ENCODE measurements at places on chromosomes 2 and 18. TPM values are rescaled to one million over a fixed set of nuclear protein-coding genes. Genes with fewer than 3 reads are reported as not detected.
A peak's percentile ranks its signal among the peaks of the same experiment; 100 is the strongest.

GRCh38 chr2:67782443-67782842, 280.4 kb downstream of the C1D start:
- peak; percentile 23 for DNase-seq

DNA sequence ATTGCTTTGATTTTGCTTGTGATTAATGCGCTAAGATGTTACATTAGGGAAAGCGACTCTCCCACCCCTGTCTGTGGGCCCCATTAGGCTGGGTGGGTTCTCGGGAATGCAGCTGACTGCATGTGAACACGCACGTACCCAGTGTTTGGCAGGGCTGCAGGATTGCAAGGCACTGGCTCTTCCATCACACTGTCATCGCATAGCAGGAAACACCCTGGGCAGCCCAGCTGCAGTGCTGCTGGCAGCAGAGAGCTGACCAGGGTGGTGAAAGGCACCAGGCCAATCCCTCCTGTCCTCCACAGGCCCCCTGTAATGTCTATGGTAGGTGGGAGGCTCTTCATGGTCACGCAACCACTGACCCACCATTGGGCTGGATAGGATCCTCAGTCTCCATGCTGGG, 34.4 kb upstream of the FZD7 start:
- no peak for DNase-seq

DNA sequence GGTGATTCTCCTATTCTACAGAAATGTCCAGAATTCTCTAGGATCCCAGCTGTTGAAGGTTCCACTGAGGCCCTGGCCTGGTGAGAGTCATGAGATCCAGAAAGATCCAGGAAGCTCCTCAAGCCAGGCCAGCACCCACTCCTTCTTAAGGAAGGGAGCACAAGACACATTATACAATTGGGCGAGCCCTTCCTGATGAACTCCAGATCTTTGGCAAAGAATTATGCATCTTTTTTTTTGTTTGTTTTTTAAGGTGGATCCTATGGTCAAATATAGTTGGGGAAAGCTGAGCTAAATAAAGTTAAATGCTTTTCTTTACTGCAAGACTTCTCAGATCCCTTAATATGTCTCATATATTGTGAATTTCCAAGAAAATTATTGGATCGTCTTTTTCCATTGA, 37.0 kb upstream of the LOXHD1 start:
- DNase-seq: no peak

DNA sequence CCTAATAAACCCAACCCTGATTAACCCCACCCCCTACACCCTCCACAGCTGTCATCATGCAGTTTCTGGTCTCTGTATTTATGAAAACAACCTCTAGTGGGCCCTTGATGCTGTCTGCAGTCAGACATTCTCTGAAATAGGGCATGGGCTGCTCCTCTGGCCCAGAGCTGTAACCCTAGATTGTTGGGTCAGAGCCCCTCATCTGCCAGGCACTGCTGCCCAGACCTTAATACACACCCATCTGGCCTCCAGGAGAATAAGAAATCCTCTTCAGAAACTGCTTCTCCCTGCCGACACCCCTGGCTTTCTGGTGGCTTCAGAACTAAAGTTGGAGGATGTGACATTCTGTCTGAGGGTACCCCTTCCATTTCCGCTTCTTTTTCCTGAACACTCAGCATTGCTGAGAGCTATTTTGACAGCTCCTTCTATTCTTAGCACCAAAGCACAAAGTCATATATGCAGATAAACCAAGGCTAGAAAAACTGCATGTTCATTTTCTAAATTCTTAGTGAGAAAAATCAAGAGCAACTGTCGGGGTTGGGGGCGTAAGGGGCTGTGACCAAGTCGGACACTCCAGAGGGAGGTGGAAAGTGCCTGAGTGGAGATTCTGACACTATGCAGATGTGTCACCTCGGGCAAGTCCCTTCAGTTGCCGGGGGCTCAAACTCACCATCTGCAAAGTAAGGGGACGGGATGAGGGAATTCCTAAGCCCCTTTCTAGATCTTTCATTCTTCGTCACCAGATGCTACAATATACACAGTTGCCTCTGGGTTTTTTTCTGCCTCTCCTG, 28.7 kb downstream of the SRSF7 start:
- DNase-seq: no peak

GRCh38 chr2:137316075-137316474, 550.7 kb downstream of the THSD7B start:
- DNase-seq: peak; percentile 22

- DNase-seq: no peak
Measured at GRCh38 chr2:141728886-141729285, 401.9 kb downstream of the LRP1B start.

DNA sequence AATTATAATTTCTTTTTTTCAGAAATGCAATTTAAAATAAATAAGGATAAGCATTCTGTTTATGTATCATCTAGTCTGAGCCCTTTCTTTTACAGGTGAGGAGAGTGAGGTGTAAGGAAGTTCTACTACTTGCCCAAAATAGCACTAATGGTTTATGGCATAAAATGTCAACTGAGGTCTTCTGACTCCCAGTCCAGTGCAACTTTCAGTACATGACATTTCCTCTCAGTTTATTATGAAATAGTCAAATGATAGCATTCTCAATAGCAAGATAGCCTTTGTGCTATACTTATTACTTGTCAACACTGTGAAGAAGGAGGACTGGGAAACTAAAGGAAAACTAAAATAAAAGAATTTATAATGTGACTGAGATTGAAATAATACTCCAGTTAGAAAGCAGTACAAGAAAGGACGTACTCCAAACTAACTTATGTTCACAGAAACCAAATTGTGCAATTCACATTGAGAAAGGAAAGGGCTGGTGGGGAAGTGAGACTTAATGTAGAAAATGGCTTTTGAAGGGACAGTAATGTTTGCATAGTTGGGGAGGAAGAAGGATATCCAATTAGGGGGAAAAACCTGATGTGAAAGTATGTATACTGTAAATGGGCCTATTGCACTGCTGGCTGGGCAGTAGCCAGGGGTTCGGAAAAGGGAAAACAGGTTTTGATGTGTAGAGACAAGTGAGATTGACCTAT, 166.7 kb upstream of the ZEB2 start:
- no peak for DNase-seq

GRCh38 chr2:235640926-235641723, 147.3 kb downstream of the AGAP1 start:
- DNase-seq: peak; percentile 93

DNA sequence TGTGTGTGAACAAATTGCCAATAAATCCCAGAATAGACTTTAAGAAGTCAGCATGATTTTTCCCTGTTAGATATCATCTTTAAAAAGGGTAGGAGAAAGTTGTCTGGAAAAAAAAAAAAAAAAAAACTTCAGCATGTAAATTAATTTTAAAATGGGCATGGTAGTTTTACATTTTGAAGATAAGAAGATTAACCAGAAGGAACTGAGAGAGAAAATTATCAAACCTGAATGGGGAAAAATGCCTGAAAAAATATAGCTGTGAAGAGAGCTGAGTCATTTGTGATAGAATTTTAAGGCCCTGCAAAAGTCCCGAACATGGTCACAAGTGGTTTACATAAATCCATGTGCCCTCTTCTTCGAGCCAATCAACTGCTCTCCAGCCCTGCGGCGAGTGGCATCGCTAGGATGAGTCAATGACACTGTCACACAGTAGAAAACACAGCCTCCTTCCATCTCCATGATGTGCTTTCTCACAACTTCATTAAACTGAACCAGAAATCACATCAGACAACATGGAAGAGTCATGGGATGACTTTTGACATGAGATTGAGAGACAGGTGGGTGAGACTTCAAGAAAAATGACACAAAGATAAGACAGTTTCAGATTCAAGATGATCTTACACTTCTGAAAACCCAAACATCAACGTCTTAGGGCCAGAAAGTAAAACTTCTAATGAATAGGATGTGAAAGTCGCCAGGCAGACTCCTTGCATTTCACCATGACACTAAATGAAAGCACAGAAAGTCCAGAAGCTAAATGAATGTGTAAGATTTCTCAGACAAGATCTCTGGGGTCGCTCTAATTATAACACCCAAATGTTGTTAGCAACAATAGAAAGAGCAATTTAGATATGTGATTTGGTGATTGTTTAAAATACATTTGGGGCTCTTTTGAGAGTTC, 273.0 kb upstream of the ID2 start:
- DNase-seq: no peak

DNA sequence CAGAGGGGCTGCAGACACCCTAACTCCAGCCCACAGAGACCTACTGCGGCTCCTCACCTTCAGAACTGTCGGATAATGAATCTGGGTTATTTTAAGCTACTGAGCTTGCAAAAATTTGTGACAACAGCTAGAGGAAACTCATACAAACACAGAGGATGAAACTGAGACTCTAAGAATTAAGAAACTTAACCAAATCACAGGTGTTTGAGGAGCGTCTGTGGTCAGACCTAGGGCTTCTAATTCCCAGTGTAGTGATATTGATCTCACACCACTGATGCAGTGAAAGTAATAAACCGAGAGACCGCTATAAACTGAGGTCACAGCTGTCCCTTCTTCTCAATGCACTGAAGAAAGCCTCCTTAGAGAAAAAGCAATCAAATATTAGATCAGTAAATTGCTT, 110.1 kb downstream of the RGPD3 start:
- DNase-seq: no peak

GRCh38 chr2:233795735-233796171, 17.6 kb downstream of the MROH2A start:
- DNase-seq: no peak

- DNase-seq: peak; percentile 66
Measured at GRCh38 chr2:232292395-232293154, 86.0 kb upstream of the ALPP start.

DNA sequence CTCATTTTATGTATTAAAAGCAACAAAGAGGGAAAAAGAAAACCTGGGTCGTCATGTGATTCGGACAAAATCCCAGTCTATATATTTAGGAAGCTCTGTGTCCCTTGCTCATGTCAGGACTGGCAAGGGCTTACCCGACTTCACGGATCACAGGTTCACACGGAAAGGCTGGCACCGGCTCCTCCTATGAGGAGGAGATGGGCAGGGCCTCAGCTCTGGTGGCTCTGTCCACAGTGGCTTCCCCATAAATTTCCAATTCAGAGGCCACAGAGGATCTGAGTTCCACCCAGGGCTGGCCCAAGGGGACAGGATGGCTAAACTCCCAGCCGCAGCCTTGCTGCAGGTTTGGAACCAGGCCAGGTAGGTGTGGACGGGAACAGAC, 186.8 kb downstream of the BCL2 start:
- DNase-seq: no peak

- no peak for DNase-seq
Measured at GRCh38 chr18:78642296-78642951, 337.2 kb upstream of the SALL3 start.

GRCh38 chr2:233756429-233757081, 3.5 kb upstream of the UGT1A1 start:
- no peak for DNase-seq

DNA sequence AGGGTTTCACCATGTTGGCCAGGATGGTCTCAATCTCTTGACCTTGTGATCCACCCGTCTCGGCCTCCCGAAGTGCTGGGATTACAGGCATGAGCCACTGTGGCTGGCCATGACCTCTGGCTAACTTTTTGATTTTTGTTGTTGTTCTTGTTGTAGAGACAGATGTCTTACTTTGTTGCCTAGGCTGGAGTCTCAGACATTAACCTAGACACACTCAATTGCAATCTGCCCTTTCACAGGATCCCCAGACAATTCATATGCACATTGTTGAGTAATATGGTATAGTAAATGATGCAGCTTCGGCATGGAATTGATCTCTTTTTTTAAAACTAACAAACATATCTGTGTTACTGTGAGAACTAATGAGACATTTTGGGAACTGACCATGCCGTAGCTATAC, 130.5 kb upstream of the CCDC195 start:
- DNase-seq: no peak

DNA sequence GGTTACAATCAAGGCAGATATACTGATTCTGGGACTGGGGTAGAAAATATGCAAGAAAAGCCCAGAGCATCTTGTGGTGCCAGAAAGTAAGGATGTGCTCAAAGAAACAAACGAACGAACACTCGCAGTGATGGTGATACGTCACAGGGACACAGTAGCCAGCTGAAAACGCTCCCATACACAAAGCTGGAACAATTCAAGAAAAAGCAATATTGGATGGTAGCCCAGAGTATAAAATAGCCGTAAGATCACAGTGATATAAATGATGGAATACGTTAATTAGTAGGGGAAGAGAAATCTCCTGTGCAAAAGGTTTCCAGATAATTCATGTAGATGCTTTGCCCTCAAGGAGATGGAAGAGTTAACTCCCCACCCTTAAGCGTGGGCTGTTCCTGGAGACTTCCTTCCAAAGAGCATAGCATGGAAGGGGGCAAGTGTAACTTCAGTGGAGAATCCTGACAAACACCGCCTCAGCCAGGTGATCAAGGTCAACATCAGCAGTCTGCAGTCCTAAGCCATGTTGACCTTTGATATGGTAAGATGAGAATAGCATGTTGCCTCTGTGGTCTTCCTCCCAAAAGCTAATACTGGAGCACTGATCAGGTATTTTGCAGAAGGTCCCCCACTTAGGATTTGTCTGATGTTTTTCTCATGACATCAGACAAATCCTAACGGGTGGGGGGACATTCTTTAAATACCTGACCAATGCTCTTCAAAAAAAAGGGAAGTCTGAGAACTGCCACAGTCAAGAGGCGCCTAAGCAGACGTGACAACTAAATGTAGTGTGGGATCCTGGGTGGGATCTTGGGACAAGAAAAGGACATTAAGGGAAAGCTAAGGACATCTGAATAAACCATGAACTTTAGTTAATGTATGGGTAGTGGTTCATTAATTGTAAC, 99.0 kb downstream of the NCK2 start:
- DNase-seq: no peak

DNA sequence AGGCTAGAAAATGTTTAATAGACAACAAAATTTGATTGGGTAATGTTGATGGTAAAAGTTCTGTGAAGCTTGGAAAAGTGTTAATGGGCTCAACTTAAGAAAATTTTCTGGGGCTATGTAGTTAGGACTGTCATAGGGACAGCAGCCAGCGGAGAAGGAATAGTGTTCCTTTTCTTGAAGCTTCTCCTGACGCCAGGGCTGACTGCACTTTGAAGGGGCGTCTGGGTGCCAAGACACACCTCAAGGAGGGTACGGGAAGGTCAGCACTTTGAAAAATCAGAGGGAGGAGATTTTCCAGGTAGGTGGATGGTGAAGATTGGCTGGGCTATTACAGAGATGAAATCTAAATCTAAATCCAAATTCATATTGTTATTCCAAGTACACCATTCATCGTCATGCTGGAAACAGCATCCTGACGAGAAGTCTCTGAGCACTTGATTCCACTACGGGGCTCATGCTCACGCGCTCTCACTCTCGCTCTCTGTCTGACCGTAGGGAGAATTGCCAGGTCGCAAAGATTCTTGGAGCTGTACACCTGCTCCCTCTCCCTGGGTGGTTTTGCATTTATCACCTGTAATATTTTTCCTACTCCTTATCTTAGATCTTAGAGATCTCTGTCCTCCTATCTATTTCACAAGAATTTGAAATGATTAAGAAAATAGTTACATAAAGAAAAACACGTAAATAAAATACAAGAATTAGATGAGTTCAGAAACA, 91.0 kb downstream of the ITGB1BP1 start:
- DNase-seq: no peak

Gene TMEM17
- total RNA-seq: 3.7 TPM

Gene PLEKHH2
- total RNA-seq: 2.2 TPM

Gene GPR39
- total RNA-seq: 3.8 TPM

Gene CRYGC
- total RNA-seq: not detected

Gene MYCN
- not detected for total RNA-seq

Gene CHRNG
- total RNA-seq: not detected

Gene CXCR1
- total RNA-seq: not detected

Gene MATN3
- total RNA-seq: 0.25 TPM

Measured in GM23248 (cell line).